ENCODE measurements at places on chromosomes 4 and X. TPM values are rescaled to one million over a fixed set of nuclear protein-coding genes. Genes with fewer than 3 reads are reported as not detected.

The CFAP99 gene
- 1.3 TPM for total RNA-seq

The GAGE12E gene
- not detected for total RNA-seq

The SULT1E1 gene
- 0.29 TPM for total RNA-seq

The SPANXA2 gene
- not detected for total RNA-seq

The CLDN2 gene
- 236 TPM for total RNA-seq

The ASB12 gene
- total RNA-seq = 0.14 TPM

The SPP1 gene
- total RNA-seq = 3,399 TPM

The SYN1 gene
- total RNA-seq = 0.55 TPM

The CTAG1A gene
- not detected for total RNA-seq

The CDKL2 gene
- 2.4 TPM for total RNA-seq

The MUC7 gene
- total RNA-seq = not detected

The NUDT9 gene
- total RNA-seq = 56.9 TPM

The SHOX gene
- not detected for total RNA-seq
